BE2C (cell line): ENCODE measurements at places on chromosomes 6 and 20.

DNA sequence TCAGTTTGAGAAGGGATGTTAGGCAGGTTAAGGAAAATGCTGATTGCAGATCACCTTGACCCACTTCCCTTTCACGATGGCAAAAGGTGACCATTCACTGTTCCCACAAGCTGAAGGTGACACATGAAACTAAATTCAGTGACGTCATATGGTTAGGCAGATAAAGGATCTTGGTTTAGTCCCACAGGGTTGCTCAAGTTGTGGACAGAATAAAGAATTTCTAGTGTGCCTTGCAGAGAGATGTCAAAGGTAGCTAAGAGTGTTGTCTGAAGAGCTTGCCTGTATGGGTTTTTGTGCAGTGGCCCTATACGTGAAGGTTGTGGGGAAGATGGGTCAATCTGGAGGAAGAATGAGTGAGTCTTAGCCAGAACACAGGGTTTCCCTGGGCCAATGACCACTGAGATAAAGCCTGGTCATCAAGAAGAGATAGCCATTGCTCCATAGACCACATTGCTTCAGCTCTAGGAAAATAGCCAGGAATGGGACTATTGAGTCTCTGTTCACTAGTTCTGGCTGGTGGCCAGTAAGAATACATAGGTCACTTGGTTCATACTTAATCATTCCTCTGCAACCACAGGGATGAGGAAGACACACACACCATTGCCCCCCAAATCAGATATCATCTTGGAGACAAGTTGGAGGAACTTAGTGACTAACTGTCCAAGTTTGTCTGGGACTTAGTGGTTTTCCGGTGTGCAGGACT lies 148.5 kb upstream of the ATXN1 start:
- DNase-seq: no peak

- DNase-seq: no peak
Observed at GRCh38 chr6:34104186-34104585, 41.7 kb downstream of the GRM4 start.

DNA sequence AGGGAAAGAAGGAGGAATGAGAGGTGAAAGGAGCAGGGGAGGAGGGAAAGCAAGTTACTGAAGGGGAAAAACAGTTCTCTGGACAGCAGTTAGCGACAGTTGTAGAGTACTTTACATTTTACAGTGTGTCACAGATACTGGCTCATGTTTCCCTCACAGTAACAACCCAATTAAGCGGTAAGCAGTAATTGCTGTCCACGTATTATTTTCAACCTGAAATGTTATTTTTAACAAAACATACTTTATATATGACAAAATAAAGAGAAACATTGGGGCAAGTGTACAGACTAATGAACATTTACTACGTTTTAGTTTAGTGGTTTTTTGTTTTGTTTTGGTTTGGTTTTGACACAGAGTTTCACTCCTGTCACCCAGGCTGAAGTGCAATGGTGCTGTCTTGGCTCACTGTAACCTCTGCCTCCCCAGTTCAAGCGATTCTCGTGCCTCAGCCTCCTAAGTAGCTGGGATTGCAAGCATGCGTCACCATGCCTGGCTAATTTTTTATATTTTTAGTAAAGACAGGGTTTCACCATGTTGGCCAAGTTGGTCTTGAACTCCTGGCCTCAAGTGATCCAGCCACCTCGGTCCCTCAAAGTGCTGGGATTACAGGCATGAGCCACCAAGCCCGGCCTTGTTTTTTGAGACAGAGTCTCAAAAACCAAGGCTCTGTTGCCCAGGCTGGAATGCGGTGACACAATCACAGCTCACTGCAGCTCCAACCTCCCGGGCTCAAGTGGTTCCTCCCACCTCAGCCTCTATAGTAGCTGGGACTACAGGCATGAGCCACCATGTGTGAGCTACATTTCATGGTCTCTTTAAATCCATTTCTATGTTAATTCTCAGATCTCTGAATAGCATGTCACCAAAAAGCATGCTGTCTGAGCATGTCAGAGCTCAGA lies 22.6 kb upstream of the BTN3A2 start:
- no peak for DNase-seq

GRCh38 chr6:56692523-56693245 lies 50.0 kb upstream of the DST start:
- DNase-seq: no peak

DNA sequence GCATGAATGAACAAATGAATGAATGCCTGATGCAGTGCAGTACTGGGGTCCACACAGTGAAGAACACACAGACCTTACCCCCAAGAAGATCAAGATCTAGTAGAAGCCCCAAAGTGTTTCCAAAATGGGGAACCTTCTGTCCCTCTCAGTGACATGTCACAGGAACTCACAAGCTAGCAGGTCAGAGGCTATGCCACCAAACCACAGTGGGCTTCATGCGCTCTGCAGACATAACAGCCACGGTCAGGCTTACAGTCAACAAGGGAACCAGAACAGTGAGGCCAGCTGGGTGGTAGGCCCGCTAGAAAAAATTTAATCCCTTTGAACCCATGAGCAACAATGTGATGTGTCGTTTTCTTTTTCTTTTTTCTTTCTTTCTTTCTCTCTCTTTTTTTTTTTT lies 20.2 kb upstream of the ARFGEF2 start:
- DNase-seq: no peak

GRCh38 chr6:113009682-113010081 lies 662.6 kb downstream of the RFPL4B start:
- DNase-seq: no peak

DNA sequence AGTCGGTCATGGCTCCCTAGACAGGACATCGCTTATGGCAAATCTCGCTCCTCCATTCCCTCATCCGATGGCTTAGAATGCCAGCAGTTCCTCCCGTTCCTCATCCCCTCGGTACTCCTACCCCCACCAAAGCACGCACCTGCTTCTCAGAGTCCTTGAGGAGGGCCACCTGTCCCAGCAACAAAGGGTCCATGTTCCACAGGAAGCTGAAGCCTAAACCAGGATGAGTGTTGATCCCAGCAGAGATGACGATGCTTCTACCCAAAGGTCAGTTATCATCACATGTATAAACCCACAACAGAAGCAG lies 111.2 kb downstream of the THBS2 start:
- no peak for DNase-seq

- no peak for DNase-seq
Observed at GRCh38 chr6:112899541-112899940, 552.4 kb downstream of the RFPL4B start.

- no peak for DNase-seq
Observed at GRCh38 chr6:5463690-5464089, 202.4 kb downstream of the FARS2 start.

DNA sequence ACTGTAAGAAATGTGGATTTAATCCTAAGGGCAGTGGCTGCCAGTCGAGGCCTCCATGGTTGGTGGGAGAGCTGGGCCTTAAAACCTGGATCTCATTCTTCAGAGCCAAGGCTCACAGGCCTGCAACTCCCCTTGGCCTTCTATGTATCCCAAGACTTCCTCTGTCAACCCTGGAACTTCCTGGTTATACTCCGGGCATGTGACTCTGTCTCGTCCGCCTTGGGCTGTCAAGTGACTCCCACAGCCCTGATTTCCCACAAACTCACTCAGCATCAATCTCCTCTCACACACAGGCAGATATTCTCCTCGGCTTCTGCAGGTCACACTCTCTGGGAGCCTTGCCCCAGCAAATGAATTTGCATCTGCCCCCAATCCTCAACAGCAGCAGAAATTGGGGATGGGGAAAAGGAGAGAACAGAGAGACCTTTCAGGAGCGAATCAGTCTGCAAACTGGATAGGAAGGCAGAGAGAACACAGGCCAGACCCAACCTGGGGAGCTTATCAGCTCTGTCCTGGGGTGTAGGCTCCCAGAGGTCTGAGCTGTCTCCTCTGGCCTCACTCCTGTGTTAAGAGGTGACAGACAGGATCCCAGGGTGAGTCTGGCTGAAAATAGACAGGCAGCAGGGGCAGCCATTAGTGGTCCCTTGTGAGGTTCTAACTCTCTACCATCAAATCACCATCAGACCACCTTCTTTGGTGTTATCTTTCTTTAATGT lies 30.4 kb upstream of the PREX1 start:
- no peak for DNase-seq

GRCh38 chr6:78917788-78918187 lies 50.4 kb downstream of the IRAK1BP1 start:
- no peak for DNase-seq

DNA sequence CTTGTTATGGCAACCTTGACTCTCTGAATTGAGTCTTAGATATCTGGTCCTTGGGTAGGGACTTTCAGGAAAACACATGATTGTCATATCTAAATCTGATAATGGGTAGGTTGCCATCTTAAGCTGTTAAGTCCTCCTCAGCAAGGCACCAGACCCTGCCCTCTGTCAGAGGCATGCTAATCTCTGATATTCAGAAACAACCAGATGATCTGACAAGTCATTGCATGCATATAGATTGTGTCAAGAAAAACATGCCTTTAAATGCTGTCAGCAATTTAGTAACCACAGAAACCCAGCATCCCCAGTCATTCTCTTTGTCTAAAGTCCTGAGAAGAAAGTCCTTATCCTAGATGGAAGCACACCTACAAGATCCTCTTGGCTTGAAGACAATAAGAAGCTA lies 149.1 kb downstream of the EDN1 start:
- no peak for DNase-seq

DNA sequence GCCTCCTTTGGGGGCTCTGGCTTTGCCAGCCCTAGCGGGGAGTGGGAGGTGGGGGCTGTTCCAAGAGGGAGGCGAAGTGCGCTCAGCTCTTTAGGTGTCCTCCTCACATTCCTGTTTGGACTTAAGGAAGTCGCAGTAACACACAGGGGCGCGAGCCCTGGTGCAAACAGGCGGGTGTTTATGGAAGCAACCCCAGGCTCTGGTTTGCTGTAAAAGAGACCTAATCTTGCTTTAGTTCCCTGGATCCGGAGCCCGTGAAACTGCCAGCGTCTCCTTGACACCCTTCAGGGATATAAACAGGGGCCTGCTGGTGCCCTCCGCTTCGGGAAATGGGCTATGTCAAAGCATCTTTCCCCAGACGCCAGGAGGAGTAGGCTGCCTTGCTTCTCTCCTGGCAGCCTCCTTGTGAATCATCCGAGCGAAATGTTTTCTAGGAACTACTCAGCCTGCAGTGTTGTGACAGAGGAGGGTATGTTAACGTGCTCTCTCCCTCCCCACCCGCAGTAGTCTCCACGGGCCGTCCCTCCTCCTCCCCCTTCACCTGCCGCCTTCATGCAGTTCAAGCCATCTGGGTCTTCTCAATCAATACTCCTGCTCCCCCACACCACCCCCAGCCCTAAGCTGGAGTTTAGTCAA lies 168.0 kb upstream of the LRFN2 start:
- no peak for DNase-seq

GRCh38 chr6:116139917-116140316 lies 14.0 kb upstream of the COL10A1 start:
- no peak for DNase-seq

GRCh38 chr6:78942446-78942845 lies 75.1 kb downstream of the IRAK1BP1 start:
- no peak for DNase-seq

GRCh38 chr6:131013495-131013894 lies 49.5 kb downstream of the EPB41L2 start:
- DNase-seq: no peak

DNA sequence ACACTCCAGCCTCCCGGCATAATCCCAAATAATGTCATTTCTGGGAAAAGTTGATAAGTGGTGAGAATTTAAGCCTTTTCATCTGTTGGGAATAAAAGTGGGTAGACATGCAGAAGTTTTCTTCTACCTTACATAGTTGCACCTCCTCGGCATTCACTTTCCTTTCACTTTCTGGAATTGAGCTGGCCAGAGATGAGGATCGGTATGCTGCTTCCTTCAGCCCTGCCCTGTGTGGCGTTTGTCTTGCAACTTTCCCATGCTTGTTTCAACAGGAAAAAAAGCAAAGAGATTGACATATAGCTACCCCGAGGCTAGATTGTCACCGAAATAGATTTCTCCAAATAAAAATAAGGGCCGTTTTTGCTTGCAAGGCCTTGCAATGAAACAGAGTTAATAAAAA lies 65.8 kb upstream of the JAG1 start:
- no peak for DNase-seq

- peak; percentile 89 for DNase-seq
Observed at GRCh38 chr6:104940893-104941728, 15.8 kb upstream of the LIN28B start.

DNA sequence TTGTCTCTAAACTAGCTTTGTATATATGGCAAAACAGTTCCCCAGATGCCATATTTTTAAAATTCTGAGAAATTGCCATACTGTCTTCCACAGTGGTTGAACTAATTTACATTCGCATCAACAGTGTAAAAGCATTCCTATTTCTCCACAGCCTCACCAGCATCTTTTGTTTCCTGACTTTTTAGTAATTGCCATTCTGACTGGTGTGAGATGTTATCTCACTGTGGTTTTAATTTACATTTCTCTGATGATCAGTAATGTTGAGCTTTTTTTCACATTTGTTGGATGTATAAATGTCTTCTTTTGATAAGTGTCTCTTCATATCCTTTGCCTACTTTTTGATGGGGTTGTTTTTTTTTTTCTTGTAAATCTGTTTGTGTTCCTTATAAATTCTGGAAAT lies 1222.7 kb upstream of the CITED2 start:
- no peak for DNase-seq

DNA sequence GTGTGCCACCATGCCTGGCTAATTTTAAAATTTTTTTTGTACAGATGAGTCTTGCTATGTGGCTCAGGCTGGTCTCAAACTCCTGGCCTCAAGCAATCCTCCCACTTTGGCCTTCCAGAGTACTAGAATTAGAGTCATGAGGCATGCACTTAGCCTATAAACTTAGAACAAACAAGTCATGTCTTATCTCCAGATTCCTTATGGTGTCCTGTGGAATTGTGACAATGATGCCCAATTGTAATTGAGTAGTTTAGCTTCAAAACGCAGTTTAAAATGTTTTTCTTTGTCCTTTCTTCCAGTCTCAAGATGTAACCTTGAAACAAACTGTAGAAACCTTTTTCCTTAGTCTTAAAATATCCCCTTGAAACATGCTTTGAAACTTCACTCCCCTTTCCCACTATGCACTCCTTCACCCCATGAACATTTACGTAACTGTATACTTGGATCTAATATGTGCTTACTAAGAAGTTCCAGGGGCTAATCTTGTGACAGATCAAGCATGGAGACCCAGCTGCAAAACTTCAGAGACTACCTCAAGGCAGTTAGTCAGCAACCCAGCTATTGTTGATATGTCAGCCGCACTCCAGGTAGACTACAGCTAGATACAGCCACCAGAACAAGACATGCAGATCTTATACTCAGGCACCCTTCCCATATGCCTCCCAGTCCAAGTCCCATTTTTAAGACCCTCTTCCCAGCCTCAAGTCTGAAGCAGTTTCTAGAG lies 46.2 kb downstream of the MAN1A1 start:
- no peak for DNase-seq

- DNase-seq: no peak
Observed at GRCh38 chr6:109760208-109760607, 69.1 kb downstream of the FIG4 start.

- no peak for DNase-seq
Observed at GRCh38 chr6:165847407-165848085, 184.5 kb upstream of the PDE10A start.
